Esophagus squamous epithelium (tissue), 5 donors: ENCODE measurements at places on chromosomes 11 and 22. TPM values are rescaled to one million over a fixed set of nuclear protein-coding genes. Genes with fewer than 3 reads are reported as not detected.

PGA5 gene
- total RNA-seq = not detected

MMP10 gene
- not detected for total RNA-seq

GUCY1A2 gene
- total RNA-seq = 0.19 TPM

GRCh38 chr11:834371-835316 lies 1.9 kb downstream of the CD151 start:
- DNase-seq = no peak

- DNase-seq = no peak
Observed at GRCh38 chr11:75667255-75667830, 1.5 kb downstream of the MAP6 start.
